ENCODE measurements at places on chromosomes 5 and 9. TPM values are rescaled to one million over a fixed set of nuclear protein-coding genes. Genes with fewer than 3 reads are reported as not detected.

CARTPT gene
- total RNA-seq: not detected

- DNase-seq: no peak
Measured at GRCh38 chr9:111068771-111069170, 30.5 kb upstream of the LPAR1 start.

GRCh38 chr9:133843751-133844397 lies 105.7 kb upstream of the SARDH start:
- DNase-seq: no peak

ZBTB26 gene
- 1.7 TPM for total RNA-seq

GRCh38 chr5:122391621-122392020 lies 79.6 kb downstream of the SNCAIP start:
- DNase-seq: no peak

Data from esophagus squamous epithelium (tissue), 5 donors.